Stimulated activated CD4-positive, alpha-beta T cell treated with anti-CD3 and anti-CD28 coated beads, TNF-alpha, amount 100 ng/mL, for 4 hours (primary cell): ENCODE measurements at places on chromosomes 3 and 15.

DNA sequence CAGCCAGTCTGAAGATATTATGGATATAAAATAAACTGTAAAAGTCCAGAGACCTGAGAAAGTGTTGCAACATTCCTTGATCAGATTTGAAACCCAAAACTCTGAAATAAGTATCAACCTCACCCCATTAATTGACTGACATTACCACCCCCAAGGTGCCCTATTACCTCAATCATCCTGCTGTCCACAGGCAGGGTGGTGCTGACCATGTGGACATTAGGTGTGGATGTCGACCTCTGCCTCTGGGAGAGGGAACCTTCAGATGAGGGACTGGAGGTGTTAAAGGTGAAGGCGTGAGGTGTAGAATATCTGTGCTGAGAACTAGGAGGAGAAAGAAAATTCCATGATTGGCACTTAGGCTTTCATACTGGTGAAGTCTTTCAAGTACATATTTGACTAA, 47.1 kb downstream of the MKRN2 start:
- DNase-seq: no peak

DNA sequence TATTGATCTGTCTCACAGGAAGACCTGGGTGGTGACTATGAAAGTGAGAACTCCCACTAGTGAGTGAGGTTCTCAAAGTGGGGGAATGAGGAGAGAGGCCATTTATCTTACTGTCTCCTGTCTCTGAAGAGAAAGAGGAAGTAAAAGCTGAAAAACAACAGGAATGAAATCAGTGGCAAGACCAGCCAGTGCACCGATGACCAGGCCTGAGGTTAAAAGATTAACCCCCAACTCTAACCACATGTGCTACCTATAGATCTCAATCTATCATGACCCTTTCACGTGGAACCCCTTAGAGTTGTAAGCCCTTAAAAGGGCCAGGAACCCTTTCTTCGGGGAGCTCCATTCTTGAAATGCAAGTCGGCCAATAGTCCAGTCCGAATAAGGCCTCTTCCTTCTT, 239.3 kb upstream of the CNTN6 start:
- DNase-seq: no peak

- no peak for DNase-seq
Observed at GRCh38 chr3:32757618-32758374, 60.0 kb upstream of the TRIM71 start.

DNA sequence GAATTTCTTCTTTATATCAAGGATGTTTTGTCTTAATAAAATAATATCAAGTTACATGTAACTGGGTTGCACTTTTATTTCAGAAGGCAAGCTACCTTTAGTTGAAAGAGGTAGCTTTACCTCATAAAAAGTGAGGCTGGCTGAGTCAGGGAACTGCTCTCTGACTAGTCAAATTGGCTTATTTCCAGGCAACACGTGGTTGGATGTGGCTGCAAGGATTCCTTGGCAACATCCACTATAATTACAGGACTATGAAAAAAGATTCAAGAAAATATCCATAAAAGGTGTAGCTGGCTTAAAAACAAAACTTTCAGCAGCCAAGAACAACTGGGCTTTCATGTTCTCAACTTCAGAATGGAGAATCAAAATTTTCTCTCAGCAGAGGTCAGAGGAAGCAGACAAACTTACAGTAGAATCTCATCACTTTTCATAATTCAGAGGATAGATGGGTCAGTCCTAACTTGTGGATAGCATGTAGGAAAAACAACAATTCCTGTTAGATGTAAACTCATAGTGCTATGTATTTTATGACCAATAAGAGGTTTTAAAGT, 779.1 kb downstream of the MECOM start:
- no peak for DNase-seq

DNA sequence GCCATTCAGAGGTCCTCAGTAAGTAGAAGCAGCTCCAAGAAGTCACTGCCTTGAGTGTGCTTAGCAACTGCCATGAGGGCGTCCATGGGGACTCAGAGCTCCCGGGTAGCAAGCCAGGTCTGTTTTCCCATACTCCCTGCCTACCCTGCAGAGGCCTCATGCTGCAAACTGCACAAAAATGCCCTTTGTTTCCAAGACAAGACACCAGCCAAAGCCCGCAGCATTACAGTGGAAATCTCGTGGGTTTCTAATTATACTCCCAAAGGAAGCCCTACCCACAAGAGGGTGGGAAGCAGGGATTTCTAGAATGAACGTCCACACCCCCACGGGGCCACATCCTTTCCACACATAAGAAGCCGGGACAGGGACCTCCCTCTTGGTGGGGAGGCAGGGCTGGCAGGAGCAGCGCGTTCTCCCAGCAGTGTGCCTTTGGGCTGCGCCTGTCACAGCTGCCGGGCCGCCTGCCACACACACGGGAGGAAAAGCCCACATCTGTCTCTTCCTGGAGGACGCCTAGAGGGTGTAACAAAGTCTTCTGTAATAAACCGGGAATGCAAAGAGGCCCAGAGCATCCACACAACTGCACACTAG, 31.1 kb downstream of the FAM174B start:
- no peak for DNase-seq

DNA sequence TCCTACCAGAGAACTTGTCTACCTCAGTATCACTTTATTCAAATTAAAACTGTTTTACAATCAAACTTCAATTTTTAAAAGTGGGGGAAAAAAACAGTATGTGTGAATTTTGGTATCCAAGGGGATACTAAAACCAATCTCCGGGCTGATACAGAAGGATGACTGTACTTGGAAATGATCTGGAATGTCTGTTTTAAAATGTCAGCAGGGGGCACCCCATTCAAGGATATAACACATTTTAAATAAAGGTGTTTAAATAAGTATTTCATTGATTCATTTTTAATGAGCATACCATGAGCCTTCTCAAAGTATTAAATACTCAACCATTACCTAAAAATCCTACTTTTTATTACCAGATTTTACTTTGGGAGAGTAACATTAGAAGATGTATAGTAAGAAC, 67.9 kb downstream of the ULK4 start:
- DNase-seq: no peak

- DNase-seq: no peak
Observed at GRCh38 chr3:47527952-47528725, 14.6 kb upstream of the ELP6 start.

GRCh38 chr15:75530169-75530568, 48.9 kb downstream of the PTPN9 start:
- no peak for DNase-seq

DNA sequence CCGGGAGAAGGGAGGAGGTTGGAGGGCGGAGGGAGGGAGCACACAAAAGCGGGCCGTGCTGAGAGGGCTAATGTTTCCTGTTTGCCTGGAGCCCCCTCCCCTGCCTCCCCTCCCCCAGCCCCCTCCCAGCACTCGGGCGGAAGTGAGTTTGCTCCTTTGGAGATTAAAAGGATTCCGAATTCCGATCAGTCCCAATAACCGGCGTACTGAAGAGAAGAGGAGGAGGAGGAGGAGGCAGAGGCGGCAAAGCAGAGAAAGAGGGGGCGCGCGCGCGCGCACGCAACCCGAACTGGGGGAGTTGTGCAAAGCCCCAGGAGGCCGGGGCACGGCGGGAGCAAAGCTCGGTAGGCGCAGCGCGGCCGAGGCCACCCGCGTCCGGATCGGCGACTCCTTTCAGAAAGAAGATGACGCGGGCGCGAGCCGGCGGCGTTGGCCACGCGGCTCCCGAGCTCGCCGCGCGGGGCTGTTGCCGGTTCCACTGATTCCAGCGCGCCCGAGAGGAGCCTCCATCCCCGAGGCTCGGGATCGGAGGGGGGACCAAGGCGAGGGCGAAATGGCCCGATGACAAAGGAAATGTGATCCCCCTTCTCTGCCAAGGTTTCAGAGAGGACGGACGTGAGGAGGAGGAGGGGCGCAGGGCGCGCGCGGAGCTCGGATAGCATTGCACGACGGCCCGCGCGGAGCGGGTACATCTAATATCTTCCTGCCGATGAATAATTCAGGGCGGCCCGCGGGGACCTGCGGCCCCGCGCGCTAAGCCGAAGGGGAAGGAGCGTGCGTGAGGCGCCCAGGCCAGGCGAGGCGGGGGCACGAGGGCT, 1.1 kb upstream of the TRIM71 start:
- no peak for DNase-seq

DNA sequence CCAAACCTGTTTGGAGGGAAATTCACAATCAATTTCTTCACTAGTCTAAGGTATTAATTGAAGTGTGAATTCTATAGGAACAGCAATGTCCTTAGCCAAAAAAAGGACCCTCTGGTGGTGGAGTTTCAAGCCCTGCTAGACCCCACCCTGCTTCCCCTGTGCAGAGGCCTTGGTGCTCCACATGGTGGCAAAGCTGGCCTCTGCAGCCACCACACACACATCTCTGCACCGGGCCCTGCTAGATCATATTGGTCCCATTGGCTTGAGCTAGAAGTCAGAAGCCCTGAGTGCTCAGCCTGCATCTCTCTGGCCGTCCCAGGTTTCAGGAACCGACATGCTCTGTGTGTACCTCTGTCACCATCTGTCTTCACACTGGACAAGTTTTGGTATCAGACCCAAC, 220.9 kb upstream of the TRIM42 start:
- no peak for DNase-seq

GRCh38 chr3:38062809-38063208, 23.8 kb downstream of the DLEC1 start:
- no peak for DNase-seq

DNA sequence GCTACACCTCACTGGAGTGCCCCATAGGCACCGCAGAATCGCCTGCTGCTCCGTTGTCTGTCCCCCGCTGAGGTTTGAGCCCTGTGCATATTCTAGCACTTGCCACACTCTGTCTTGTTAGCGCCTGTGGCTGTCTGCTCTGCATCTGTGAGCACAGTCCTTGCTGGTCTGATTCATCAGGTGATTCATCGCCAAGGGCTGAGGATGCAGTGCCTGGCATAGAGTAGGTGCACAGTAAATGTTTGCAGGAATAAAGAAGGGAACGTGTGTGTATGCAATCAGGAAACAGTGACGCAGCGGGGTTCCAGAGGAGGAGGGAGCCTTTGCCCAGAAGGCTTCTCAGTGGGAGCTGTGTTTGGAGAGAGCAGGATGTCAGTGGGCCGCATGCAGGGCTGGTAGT, 124.0 kb upstream of the PLXNA1 start:
- DNase-seq: no peak

GRCh38 chr15:68432441-68433064, 590 bp upstream of the ITGA11 start:
- DNase-seq: no peak

DNA sequence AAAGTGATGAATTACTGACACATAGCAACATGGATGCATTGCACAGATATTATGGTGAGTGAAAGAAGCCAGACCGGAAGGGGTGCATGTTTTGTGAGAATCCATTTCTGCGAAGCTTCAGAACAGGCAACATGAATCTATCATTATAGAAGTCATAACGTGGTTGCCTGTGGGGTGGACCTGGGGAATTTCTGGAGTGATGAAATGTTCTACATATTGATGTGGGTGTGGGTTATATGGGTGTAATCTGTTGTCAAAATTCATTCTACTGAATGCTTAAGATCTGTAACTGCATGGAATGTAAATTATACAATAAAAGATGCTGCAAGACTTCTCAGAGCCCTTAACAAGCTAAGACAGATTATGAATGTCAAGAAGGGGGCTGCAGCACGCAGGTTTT, 25.2 kb upstream of the TSPAN3 start:
- DNase-seq: no peak

DNA sequence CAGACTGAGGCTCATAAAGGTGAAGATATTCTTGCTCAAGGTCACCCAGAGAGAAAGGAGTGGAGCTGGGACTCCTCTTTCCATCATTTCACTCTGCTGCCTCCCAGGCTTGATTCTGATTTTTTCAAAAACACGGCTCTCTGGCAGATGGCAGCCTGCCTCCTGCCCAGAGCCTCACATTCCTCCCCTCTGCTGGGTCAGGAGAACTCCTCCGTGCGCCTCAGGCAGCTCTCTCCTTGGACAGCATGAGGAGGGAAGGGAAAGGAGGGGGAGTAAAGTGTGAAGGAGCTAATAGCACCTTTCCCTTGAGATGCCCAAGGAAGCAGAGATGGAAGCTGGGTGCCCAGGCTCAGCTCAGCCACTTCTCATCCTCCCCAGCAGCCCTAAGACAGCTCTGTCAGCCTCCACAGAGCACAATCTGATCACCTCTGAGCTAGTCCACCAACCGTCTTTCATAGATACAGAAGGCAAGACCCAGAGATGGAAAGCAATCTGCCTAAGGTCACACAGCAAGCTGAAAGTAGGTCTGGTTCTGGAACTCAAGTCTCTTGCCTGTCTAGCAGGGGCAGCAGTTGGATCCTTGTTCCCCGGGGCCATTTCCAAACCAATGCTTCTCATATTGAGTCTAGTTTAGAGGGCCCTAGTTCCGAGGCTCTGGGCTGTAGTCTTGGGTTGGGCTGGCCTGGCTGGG, 3.5 kb downstream of the RLBP1 start:
- DNase-seq: no peak

DNA sequence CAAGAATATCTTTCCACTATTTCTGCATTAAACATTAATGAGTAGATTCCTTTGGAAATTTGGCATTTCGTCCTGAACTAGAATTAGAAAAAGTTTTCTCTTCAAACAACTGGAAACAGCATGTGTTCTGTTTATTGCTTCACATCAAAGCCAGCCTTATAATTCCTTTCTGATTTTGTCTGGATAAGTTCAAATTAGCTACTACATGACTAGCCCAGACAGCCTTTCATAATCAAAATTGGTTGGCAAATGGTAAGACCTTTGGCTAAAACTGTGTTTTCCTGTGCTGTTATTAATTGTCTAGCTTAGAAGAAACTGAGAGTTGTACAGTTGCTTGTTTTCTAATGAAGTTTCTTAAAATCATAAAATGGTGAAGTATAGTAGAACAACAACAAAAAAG, 52.7 kb upstream of the P3H2 start:
- no peak for DNase-seq

GRCh38 chr3:116129187-116129946, 315.9 kb downstream of the LSAMP start:
- no peak for DNase-seq

- no peak for DNase-seq
Observed at GRCh38 chr15:57100136-57100539, 181.7 kb downstream of the TCF12 start.

DNA sequence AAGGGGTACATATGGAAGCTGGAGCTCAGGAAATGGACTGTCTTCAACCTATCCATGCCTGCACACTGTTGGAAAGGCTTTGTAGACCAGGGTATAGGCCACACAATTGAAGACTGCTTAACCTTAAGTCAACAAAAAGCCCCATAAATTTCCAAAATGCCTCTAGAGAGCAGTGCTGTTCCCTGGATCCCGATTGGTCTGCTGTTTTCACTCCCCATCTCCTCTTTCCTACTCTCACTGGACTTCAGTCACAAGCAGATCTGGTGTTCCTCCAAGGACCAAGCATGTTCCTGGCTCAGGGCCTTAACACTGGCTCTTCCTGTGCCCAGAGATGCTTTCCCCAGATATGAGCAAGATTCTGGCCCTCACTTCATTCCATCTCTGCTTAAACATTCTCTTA, 22.8 kb upstream of the LRRC34 start:
- DNase-seq: no peak
